IPS-NIHi11 (cell line): ENCODE measurements at places on chromosomes 2 and 18.

GRCh38 chr2:4354678-4355077, 651.3 kb downstream of the DCDC2C start:
- peak; percentile 82 for DNase-seq

DNA sequence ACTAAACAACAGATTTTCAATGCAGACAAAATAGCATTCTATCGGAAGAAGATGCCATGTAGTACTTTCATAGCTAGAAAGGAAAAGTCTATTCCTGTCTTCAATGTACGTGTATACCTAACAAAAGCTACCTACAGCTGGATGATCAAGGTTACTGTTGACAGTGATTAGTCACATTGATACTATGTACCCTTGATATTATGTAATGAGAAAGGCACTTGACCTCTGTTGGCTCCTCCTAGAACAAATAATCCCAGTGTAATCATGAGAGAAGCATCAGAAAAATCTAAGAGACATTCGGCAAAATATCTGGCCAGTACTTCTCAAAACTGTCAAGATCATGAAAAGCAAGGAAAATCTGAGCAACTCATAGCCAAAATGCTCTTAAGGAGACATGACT, 44.4 kb upstream of the LRRTM4 start:
- DNase-seq = no peak

- DNase-seq = no peak
These were observed 42.1 kb downstream of the TMEM200C start for GRCh38 chr18:5853253-5853652.

GRCh38 chr18:55337908-55338521, 250.0 kb downstream of the TCF4 start:
- DNase-seq = no peak

DNA sequence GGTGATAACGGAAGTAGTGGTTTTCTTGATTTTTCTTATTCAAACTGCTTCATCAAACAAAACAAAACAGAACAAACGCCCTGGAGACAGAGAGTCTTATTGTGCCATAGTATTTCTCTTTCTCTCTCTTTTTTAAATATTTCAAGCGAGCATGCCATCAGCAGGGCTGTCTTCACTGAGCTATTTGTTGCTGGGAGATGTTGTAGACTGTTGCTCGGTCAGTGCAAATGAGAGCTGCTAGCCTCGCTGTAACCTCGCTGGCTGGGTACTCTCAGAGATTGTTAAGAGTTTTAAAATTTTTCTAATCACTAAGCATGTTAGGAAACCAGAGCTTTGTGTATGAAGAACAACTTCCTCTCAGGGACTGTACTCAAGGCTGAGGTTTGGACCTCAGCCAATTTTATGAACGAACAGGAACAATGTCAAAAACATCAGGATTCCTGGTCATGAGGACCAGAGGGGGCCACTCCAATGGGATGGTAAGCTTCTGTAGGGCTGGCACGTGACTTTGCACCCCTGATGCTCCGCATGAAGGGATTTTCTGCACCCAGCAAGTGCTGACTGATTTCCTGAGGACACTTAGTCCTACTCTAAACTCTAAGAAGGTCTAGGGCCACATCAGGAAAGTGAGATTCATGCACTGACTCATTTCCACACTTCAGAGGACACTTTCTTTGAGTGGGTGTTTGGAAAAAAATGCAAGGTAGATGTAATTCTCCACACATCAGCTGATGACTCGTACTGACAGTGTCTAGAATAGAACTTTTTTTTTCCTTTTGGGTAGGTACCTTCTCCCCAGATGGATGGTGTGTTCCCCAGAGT, 59.8 kb upstream of the IL1R1 start:
- DNase-seq = no peak

DNA sequence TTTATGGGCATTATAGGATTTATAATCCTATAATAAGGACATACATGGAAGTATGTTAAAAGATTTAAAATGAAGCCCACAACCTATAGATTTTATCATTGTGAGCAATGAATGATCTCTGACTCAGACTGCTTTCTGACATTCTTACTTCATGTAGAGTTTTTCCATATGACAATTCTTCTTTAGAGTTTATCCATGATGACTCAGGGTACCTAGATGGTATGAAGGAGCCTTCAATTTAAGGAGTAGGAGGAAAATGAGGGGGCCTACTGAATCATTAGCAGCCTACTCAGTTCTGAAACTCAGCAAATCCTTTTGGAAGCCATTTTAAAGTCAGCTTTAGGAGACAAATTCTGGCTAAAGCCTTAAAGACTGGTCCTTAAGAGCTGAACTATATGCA, 10.4 kb downstream of the PELI1 start:
- DNase-seq = no peak

DNA sequence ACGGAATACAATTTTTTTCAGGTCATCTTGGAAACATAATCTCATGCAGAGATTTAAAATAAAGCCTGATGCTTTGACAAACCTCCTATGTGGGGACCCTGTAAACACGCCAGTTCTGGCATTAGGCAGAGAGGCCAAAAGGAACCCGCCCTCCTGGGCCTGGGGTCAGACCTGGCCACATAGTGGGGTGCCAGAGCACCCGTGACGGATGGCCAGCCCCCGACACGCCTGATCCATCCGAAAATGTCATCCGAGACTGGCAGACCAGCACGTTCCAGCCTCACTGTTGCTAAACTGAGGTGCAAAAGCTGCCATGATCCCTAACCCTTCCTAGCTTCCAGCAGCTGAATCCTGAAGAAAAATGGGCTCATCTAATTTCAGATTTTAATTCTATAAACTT, 222.6 kb upstream of the SALL3 start:
- no peak for DNase-seq

- peak; percentile 83 for DNase-seq
These were observed 141.9 kb upstream of the LGALSL start for GRCh38 chr2:64311948-64312621.

DNA sequence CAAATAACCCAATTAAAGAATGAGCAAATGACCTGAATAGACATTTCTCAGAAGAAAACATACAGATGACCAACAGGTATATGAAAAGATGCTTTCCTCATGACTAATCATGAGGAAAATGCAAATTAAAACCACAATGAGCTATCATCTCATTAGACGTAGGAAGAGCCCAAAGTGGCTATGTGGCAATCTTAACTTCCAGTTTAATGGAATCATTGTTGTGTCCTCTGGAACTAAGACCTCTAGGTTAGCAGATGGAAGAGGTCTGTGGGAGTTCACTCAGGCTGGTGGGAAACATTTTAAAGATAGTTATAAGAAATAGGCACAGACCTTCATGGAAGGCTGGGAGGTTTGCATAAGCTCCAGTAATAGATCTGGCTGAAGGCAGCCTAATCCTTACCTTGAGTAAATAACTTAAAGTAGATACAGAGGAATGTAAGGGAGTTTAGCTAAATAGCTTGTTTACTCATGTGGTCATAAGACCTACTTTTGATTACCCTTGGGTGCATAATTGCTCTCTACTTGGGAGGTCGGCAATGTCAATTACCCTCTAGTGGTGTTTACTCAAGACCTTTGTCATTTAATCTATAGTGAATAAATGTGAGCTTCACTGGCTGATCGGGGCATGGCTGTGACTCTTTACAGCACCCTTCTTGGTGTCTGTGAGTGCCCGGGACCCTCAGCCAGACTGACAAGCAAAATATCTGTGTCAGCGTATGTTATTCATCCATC, 119.0 kb downstream of the GULP1 start:
- no peak for DNase-seq
